Pancreas (tissue), 10 donors: ENCODE measurements at places on chromosomes 6 and 20. TPM values are rescaled to one million over a fixed set of nuclear protein-coding genes. Genes with fewer than 3 reads are reported as not detected.

GRCh38 chr6:17101422-17102257, at the start of gene STMND1:
STMND1 (plus strand) TSS chr6:17102050; CDS start chr6:17102258, 208 bp downstream.
- H3K4me1 ChIP-seq = peaks cover 20% of the 10 kb centered on the region
- no peaks in the 10 kb centered on the region for H3K36me3 ChIP-seq
- peak within 1 kb of the TSS; percentile 54 for H3K27ac ChIP-seq
- H3K27me3 ChIP-seq = no peaks in the 10 kb centered on the region

DNA sequence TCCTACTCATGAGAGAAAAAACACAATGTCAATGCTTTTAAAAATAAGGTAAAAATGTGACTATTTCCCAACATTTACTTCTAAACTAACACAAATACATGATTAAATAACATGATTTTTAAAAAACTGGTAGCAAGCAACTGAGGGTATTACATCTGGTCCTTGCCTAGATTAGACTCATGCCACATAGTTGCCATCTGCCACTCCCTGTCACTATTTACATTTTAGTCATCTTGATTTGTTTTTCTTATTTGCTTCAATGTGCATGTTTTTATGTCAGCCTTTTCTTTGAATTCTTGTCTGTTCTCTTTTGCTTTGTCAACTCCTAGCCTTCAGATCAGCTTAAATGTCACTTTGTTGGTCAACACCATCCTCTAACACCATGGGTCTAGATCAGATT, 207.0 kb upstream of the SIM1 start:
- no peak overlapping the region for H3K27ac ChIP-seq
- no peak for DNase-seq
- no peak overlapping the region for H3K4me3 ChIP-seq
- H3K4me1 ChIP-seq = no peaks in the 10 kb centered on the region

GRCh38 chr20:1888796-1889463, 6.3 kb upstream of the SIRPA start:
- H3K4me1 ChIP-seq = no peaks in the 10 kb centered on the region
- H3K27me3 ChIP-seq = no peaks in the 10 kb centered on the region
- H3K4me3 ChIP-seq = no peak overlapping the region

GRCh38 chr6:131628726-131629125, 684 bp upstream of the MED23 start:
- no peak overlapping the region for H3K27ac ChIP-seq
- peak overlapping the region; percentile 61 for H3K4me3 ChIP-seq
- peaks cover 8% of the 10 kb centered on the region for H3K36me3 ChIP-seq
- no peak for DNase-seq
- no peaks in the 10 kb centered on the region for H3K27me3 ChIP-seq

Gene TNF
- total RNA-seq = 0.29 TPM

Gene HLA-DOA
- 0.60 TPM for total RNA-seq

- DNase-seq = no peak
- H3K4me3 ChIP-seq = no peak overlapping the region
- H3K36me3 ChIP-seq = no peaks in the 10 kb centered on the region
- no peaks in the 10 kb centered on the region for H3K4me1 ChIP-seq
- no peak overlapping the region for H3K27ac ChIP-seq
Measured at GRCh38 chr6:25829375-25829774, 2.5 kb downstream of the SLC17A1 start.
